A549 treated with Mapracorat at 1 μM for 4 hours (cell line): ENCODE measurements at places on chromosomes 7 and 10. TPM values are rescaled to one million over a fixed set of nuclear protein-coding genes. Genes with fewer than 3 reads are reported as not detected.

HYAL4 gene
- total RNA-seq = 0.08 TPM in 1 of 5 replicates, not detected in the others

IL2RA gene
- total RNA-seq = not detected in 5 replicates

IFIT1B gene
- total RNA-seq = not detected in 5 replicates

STMP1 gene
- total RNA-seq = 30.1 to 34.7 TPM (median 31.7 TPM) in 5 replicates

PRF1 gene
- not detected in 5 replicates for total RNA-seq

RAMP3 gene
- not detected in 5 replicates for total RNA-seq

PNLIPRP3 gene
- total RNA-seq = 0.08 TPM in 1 of 5 replicates, not detected in the others

COL1A2 gene
- total RNA-seq = not detected in 5 replicates

C10orf88 gene
- 8.0 to 9.1 TPM (median 8.2 TPM) in 5 replicates for total RNA-seq

PNLIP gene
- 0.11 to 0.12 TPM in 2 of 5 replicates, not detected in the others for total RNA-seq

TMEM229A gene
- total RNA-seq = not detected in 5 replicates

URGCP gene
- total RNA-seq = 26.0 to 29.4 TPM (median 28.3 TPM) in 5 replicates
